Activated naive CD8-positive, alpha-beta T cell treated with anti-CD3 and anti-CD28 coated beads, Interleukin-2, amount 10 ng/mL, durations not matched to agents 7 days and 5 days (primary cell): ENCODE measurements at places on chromosomes 16 and 17. TPM values are rescaled to one million over a fixed set of nuclear protein-coding genes. Genes with fewer than 3 reads are reported as not detected.

GRCh38 chr16:35200662-35201061 is 1741.2 kb downstream of the TP53TG3F start:
- no peak for DNase-seq

- no peak for DNase-seq
These were observed 175.2 kb downstream of the CCDC182 start for GRCh38 chr17:57569853-57570252.

DNA sequence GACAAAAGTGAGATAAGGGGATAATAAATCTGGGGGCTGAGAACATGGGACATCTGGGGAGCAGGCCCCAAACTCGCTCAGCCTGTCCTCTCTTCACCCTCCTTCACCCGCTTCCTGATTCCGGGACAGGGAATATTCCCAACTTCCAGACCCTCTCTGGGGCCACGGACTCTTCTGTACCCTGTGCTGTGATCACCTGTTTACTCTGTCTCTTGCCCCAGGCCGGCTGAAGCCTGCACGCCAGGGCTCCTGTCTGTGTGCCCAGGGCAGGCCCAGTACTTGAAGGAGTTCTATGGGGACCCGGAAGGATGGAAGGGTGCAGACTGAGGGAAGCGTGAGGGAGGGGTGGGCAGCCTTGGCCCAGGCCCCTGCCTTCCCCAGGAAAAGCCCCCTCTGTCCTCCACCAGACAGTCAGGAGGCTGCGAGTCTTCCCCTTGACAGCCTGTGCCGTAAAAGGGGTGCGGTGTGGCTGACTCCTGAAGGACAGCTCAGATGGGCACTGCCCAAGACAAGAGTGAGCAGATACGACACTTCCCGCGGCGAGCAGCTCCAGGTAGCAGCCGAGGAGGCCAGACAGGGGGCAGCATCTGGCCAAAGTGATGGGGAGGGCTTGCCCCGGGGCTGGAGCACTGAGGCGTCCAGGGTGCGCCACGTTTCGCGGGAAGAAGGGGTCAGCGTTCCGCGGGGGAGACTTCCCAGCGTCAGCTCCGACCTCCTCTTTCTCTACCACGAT is 1.0 kb upstream of the CCNF start:
- DNase-seq: no peak

GRCh38 chr17:78935419-78936323 is 10.5 kb upstream of the TIMP2 start:
- no peak for DNase-seq

DNA sequence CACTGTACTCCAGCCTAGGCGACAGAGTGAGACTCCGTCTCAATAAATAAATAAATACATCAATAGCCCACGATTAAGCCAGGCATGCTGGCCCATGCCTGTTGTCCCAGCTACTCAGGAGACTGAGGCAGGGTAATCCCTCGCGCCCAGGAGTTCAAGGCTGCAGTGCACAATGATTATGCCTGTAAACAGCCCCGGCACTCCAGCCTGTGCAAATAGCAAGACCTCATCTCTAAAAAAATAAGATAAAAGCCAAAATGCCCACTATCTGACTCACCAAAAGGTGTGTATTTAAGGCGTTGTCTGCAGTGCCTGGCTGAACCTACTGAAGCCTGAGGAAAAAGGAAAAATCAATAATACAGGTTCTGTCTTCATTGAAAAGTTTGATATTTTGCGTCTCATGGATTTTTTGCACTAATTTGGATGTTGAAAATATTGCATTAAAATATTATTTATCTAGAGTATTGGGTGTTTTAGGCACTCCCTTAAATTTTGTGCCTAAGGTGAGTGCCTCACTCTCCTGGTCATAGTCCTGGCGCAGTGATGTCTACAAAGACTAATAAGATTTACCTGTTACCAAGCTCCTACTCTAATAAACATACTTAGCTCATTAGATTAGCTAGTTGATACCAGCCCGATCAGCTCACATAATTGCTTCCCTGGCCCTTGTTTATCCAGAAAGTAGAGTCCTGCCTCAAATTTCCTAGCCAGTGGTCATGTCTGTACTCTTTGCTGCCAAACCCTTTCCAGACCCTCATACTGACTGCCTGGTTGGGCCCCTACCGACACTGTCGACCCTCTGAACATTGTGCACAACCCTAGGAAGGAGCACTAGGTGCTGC is 24.7 kb upstream of the TOB1 start:
- DNase-seq: no peak

- DNase-seq: no peak
These were observed 76.0 kb upstream of the RBBP6 start for GRCh38 chr16:24463196-24463945.

PIMREG gene
- 21.1 TPM for total RNA-seq

CCL22 gene
- 0.33 TPM for total RNA-seq
